KBM-7 (cell line): ENCODE measurements at places on chromosomes 4 and X.

GRCh38 chr4:182880387-182881356 lies 36.5 kb downstream of the DCTD start:
- DNase-seq: no peak

- no peak for DNase-seq
Observed at GRCh38 chr4:81606166-81606565, 134.5 kb upstream of the RASGEF1B start.

GRCh38 chr4:20512985-20513384 lies 187.3 kb upstream of the PACRGL start:
- DNase-seq: no peak

DNA sequence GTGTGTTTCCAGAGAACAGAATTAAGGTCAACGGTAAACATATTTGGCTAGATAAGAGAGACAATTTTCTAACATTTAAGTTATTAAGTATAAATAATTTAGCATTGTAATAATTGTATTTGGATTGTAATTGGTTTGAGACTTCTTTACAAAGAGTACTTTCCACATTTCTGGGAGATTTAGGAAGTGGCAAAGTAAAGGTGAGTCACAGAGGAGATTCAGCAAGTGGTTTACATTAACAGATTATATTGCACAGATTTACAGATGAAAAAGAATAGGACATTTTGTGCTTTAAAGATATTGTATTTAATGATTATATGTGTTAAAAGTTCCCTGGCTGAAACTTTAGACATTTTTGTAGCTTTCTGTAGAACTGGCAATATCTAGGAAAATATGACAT lies 584.4 kb upstream of the AADAT start:
- no peak for DNase-seq

DNA sequence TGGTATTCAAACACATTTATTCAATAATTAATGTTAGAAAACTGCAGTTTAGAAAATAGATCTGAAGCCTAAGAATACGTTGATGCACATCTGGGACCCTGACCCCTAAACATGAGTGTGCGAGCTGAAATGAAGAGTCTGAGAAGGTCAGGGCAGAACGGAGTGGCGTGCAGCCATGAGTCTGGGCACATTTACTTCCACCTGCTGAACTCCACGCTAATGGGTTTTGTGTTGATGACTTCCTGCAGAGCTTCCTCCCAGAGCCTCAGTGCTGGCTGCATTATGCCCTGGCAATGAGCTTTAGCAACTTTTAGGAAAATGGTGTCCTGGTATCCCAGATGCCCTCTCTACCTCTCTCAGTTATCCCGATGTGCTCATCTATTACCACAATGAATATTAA lies 53.1 kb downstream of the FAM114A1 start:
- DNase-seq: peak; percentile 52

GRCh38 chrX:50097071-50097470 lies 103.7 kb downstream of the AKAP4 start:
- DNase-seq: no peak

- no peak for DNase-seq
Observed at GRCh38 chrX:19194285-19195242, 72.3 kb upstream of the ADGRG2 start.

GRCh38 chr4:151226004-151226932 lies 50.7 kb upstream of the PRSS48 start:
- DNase-seq: no peak

- DNase-seq: no peak
Observed at GRCh38 chr4:24013668-24014422, 124.0 kb upstream of the PPARGC1A start.

DNA sequence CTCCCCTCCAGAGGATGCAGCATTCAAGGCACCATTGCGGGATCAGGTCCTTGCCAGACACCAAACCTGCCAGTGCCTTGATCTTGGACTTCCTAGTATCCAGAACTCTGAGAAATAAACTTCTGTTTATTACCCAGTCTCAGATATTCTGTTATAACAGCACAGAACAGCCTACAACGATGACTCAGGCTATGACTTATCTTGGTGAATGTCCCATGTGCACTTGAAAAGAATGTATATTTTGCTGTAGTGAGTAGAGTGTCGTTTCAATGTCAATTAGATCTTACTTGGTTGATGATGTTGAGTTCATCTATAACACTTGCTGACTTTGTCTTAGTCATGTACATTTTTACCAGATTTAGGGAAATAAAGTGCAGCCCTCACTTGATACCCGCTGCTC lies 34.5 kb upstream of the PGRMC1 start:
- no peak for DNase-seq

DNA sequence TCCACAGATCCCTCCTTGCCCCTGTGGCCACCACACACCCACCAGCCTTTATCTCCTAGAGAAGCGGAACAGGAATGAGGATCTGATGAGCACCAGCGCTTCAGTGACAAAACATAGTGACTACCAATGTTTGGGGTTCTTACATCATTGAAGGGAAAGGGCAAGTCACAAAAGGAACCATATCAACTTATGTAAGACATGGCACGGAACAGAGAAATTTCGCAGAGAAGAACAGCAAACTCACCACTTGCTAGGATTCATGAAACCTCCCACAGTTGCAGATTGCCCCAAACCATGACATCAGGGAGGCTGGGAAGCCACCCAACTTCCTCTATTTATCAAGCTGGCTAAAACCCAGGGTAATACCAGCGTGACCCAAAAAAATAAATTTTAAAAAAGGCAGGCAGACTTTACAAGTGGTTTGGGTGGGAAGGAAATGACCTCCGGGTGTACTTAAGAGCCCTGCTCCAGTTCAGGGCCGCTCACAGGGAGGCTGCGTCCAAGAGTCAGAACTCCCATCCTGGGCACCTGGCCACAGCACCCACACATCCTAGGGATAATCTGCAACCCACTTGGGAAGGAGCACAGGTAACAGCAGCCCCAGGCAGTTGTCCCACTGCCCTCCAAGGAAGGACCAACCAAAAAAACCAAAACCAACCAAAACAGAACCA lies 36.0 kb downstream of the ADGRG2 start:
- peak; percentile 39 for DNase-seq

GRCh38 chr4:2816401-2816954 lies 23.6 kb downstream of the SH3BP2 start:
- DNase-seq: peak; percentile 65
